ENCODE measurements at places on chromosomes 12 and 14.
A peak's percentile ranks its signal among the peaks of the same experiment; 100 is the strongest.

DNA sequence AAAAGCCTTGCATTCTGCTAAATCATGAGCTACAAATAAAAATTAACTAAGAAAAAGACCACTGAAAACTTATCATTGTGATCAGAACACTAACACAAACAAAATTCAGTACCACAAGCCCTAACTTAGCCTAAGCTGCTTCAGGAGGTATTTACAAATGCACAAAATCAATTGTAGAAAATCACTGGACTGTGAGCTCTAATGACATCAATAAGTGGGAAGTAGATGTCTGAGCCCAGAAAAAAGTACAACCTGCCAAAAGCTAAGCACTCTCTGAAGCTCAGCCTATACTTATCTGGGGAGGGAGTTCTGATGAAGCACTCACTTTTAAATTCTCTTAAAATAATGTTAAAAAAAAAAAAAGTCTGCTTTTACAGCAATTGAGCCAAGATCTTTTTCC, 92.9 kb downstream of the SLCO1B1 start:
- DNase-seq, result peak; percentile 29

- no peak for DNase-seq
Measured at GRCh38 chr12:111429828-111430432, 24.2 kb downstream of the SH2B3 start.

DNA sequence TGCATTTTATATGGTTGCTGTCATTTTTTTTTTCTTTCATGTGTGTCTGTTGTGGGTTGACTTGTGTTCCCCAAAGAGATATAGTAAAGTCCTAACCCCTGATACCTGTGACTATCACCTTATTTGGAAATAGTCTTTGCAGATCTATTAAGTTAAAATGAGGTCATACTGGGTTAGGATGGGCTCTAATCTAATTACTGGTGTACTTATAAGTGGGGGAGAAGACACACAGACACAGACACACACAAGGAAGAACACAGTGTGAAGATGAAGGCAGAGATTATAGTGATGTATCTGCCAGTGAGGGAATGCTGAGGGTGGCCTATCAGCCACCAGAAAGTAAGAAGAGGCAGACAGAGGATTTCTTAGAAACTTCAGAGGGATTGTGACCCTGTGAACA, 318.4 kb upstream of the ATP2B1 start:
- no peak for DNase-seq

DNA sequence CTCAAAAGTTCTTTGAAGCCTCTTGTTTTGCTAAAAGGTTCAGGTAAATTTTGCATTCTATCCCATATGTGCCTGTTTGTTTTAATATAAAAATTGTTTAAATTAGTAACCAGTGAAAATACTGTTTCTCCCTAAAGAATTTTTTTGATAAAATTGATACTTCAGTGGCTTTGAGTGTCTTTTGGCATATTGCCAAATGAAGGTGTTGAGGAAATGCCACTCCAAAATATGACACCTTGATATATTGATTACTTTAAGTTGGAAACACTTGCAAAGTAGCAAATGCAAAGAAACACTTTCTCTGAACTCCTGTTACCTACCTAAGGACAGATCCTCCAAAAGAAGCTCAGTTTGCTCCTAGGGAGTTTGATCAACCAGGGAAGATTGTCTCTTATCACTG, 8.4 kb downstream of the STYX start:
- DNase-seq, result no peak

- no peak for DNase-seq
Measured at GRCh38 chr12:110436231-110436630, 13.9 kb downstream of the ARPC3 start.

GRCh38 chr14:30053103-30053502, 125.5 kb upstream of the PRKD1 start:
- DNase-seq, result no peak

DNA sequence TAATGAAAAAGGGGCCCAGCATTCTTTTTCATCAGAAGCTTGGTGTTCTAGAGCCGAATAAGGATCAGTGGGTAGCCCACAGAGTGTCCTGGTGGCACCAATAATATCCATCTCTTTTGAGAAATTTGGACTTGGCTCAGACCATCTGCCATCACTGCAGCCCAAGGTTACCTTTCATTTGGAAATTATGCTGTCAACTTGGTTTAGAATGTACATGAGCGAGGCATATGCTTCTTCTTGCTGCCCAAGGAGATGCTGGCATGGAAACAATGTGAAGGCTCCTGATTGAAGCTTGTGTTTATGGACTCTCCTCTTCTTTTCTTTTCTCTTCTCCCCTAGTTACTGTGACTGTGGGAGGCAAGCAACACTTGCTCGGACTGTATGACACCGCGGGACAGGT, 50.0 kb downstream of the GPHB5 start:
- DNase-seq, result no peak

- DNase-seq, result no peak
Measured at GRCh38 chr12:129607301-129607700, 296.5 kb downstream of the TMEM132D start.

DNA sequence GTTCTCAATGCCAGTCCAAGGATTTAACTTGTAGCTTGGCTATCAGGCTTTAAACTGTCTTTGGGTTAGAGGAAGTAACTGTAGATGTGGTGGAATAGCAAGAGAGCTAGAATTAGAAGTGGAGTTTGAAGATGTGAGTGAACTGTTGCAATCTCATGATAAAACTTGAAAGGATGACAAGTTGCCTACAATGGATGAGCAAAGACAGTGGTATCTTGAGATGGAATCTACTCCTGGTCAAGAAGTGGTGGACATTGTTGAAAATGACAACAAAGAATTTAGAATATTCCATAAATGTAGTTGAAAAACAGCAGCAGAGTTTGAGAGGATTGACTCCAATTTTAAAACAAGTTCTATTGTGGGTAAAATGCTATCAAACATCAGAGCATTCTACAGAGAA, 199.0 kb downstream of the DUSP6 start:
- DNase-seq, result no peak

DNA sequence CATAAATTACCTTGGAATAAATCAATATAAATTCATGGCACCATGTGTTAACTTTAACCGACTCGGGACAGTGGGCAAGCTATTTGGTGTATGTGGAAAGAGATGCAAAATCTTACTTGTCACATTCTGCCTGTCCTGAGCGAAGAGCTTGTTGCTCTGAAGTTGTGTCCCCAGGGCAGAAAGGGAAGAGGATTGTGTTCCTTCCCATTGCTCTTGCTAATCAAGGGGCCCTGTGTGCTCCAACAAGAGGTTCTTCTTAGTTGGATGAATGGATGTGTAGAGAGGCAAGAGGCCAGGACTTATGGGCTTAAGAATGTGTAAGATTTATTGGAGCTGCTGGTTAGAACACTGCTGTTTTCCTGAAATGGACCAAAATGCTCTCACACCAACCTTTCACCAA, 36.5 kb upstream of the FRS2 start:
- DNase-seq, result no peak

DNA sequence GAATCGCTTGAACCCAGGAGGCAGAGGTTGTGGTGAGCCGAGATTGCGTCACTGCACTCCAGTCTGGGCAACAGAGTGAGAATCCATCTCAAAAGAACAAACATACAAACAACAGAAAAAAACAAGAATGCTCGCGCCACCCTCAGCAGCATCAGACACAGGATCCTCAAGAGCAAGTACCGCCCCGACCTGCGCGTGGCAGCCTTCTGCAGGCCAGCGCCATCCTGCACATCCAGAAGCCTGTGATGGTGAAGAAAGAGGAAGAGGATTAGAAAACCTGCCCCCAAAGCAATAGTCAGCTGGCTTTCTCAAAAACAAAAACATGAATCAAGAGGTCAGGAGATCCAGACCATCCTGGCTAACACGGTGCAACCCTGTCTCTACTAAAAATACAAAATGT, 30.0 kb upstream of the EID3 start:
- DNase-seq, result no peak

- no peak for DNase-seq
Measured at GRCh38 chr12:76033081-76034011, 1.8 kb upstream of the PHLDA1 start.

- no peak for DNase-seq
Measured at GRCh38 chr12:22740656-22741355, 115.8 kb downstream of the ETNK1 start.

- no peak for DNase-seq
Measured at GRCh38 chr12:32117316-32117715, 10.7 kb downstream of the BICD1 start.

- DNase-seq, result no peak
Measured at GRCh38 chr14:105839425-105840265, 313.3 kb downstream of the TMEM121 start.

DNA sequence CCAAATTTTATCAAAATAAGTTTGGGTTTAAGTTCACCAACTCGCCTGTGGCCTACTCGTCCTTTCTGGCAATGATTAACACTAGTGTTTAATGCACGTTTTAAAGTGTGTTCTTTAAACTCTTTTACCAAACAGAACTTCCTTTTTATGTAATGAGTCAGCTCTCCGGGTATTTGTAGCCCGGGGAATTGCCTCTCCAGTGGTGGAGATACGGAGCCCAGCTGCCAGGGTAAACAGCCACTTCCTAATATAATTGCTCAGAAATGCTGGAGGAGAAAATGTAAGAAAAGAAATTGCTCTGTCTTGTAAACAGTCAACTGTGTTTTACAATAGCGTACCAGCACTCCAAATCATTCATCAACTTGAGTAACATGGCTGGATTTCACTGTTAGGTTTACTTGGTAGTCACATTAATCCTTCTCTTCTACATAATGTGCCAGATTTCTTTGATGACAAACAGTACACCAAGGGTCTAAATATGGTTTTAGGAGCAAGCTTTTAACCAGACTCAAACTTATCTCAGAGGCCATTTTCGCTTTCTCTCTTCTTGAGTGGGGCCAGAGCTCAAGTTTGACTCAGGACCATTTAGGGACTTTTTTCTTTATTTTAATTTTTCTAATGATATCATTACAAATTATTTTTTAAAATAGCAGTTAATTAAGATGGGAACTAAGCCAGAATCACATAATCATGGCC, 101.2 kb upstream of the SLC38A2 start:
- peak; percentile 59 for DNase-seq

DNA sequence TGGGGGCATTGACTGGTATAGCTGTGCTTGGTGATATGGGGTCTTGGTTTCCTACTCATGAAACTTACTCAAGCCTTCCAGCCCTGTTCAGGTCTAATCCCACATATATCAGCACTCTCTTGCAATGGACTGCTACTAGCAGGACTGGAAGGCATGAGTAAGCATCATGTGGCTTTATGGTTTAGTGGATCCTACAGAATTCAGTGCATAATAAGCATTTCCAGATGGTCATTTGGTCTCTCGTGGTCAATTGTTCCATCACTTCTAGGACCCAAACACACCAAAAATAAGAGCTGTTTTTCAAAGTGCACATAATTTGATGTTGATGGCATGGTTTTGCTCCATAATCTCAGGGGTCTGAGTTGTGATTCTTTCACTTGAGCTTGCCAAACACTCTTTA, 114.4 kb downstream of the LMNTD1 start:
- no peak for DNase-seq

DNA sequence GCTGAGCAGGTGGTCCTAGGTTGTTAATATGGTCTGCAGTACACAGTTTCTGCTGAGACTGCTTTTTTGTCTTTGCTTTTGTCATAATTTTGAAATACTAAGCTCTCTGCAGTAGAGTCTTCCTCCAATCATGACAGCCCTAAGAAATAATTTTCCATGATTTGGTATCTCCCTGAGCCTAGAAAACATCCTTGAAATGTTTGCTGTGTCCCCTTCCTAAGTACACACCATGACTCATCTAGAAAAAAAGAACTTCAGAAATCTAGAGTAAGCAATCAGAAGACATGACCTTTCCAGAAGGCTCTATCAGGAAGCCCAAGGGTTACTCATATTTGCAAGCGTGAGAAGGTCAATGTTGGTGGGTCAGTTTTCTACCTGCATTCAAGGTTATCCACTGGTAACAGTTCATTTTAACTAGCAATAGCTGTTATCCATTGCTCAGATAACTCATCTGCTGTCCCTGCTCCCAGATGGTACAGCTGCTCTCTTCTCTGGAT, 16.4 kb downstream of the DAD1 start:
- DNase-seq, result no peak

GRCh38 chr14:41022932-41023331, 583.7 kb upstream of the LRFN5 start:
- DNase-seq, result no peak

DNA sequence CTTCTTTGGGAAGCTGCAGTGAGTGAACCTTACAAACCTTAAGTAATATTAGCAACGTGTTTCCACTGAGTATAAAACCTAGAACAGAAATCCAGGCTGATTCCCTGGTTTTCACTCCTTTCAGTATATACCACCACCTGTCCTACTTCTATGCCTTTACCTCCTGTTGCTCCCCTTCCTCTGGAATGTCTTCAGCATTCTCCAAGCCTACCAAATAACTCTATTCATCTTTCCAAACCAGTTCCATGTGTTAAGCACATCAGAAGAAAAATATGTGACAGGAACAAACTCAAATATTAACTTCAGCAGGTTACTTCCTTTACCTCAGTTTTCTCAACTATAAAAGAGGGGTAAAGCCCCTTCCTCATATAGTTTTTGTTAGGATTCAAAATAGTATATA, 39.8 kb downstream of the LIMA1 start:
- no peak for DNase-seq

GRCh38 chr12:106493531-106493930, 89.3 kb upstream of the RFX4 start:
- DNase-seq, result peak; percentile 41

DNA sequence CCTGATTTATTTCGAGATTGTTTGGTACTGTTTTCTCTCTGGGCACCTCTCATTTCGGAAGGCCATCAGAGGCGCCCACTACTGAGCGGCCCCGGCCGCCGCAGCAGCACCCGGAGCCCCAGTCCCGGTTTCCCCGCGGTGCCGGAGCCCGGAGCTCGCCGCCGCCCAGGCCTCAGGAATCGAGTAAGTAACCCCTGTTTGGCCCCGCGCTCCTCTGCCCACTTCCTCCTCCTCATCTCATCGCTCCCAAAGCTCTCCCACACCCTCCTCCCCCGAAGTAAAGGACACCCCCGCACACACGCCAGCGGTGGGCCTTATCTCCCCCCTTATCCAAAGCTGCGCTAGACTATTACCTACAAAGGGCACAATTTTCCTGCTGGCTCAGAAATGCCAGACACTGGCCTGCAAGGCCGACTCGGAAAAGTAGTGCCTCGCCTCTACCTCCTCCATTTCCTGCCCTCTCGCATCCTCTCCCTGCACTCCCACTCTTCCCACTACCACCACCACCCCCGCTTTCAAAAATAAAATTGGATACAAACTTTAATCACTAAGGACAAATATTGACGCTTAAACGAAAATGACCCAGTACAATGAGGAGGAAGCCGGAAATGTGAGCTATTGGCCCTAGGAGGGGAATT, 637 bp upstream of the FOXG1 start:
- DNase-seq, result peak; percentile 79

DNA sequence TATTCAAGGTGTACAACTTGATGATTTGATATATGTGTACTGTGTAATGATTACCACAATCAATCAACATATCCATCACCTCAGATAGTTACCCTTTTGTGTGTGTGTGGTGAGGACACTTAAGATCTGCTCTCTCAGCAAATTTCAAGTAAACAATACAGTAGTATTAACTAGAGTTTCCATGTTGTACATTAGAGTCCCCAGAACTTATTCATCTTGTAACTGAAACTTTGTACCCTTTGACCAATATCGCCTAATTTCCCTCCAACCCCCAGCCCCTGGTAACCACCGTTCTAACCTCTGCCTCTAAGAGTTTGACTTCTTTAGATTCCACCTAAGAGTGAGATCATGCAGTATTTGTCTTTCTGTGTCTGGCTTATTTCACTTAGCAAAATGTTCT, 12.1 kb downstream of the ADCK1 start:
- no peak for DNase-seq

- no peak for DNase-seq
Measured at GRCh38 chr12:86659985-86660384, 403.8 kb upstream of the MGAT4C start.

- DNase-seq, result no peak
Measured at GRCh38 chr14:69345402-69345801, 52.7 kb downstream of the ERH start.

GRCh38 chr14:37035401-37035800, 137.0 kb downstream of the SLC25A21 start:
- DNase-seq, result no peak
